Thyroid gland (tissue), 4 donors: ENCODE measurements at places on chromosomes 7 and 10. TPM values are rescaled to one million over a fixed set of nuclear protein-coding genes. Genes with fewer than 3 reads are reported as not detected.

SFTPD gene
- total RNA-seq = 6.2 TPM

POM121 gene
- total RNA-seq = 28.6 TPM

GRID1 gene
- total RNA-seq = 28.1 TPM

EPO gene
- not detected for total RNA-seq

STRA8 gene
- total RNA-seq = not detected

PRSS37 gene
- total RNA-seq = not detected

RBP3 gene
- not detected for total RNA-seq

HOXA13 gene
- not detected for total RNA-seq

AKR1D1 gene
- not detected for total RNA-seq

ADRA2A gene
- 5.4 TPM for total RNA-seq

DNA sequence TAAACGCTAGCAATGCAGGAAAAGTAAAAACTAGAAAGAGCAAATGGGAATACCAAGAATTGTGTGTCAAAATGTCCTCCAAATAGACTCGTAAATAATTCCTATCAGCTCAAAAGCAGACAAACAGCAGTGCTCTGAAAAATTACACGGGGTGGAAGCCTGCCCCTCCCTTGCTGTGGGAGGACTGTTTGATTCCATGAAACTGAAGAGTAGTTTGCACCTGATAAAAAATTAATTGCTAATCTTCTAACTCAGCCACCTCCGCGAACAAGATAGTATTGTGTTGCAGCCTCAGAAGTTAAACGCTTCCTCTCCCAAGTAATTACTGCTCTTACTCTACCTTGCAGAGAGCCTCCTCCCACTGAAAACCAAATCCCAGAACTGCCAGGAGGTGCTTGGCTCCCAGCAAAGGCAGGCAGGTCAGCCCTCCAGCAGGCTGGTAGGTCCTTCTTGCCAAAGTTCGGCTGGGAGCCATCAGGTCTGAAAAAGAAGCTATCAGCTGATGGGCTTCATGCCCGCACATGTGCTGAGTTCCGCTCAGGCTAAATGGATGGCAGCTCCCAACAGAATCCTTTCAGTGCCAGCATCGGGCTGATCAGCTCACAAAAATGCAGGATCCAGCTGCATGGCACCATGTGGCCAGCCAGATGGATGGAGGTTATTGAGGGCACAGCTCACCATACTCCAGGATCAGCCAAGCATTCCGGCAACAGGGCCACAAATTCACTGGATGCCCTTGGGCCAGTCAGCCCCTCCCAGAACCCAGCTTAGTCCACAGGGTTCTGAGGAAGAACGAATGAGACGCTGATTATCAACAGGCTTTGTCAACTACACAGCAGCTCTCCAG, 37.1 kb downstream of the MAD1L1 start:
- no peak overlapping the region for H3K4me3 ChIP-seq
- no peak for DNase-seq
- no peaks in the 10 kb centered on the region for H3K36me3 ChIP-seq
- H3K27me3 ChIP-seq = no peaks in the 10 kb centered on the region
- peaks cover 33% of the 10 kb centered on the region for H3K4me1 ChIP-seq

GRCh38 chr7:76089865-76090475, 42.1 kb downstream of the MDH2 start:
- no peak overlapping the region for H3K27ac ChIP-seq
- H3K36me3 ChIP-seq = no peaks in the 10 kb centered on the region
- H3K27me3 ChIP-seq = no peaks in the 10 kb centered on the region
- DNase-seq = no peak
- H3K4me1 ChIP-seq = no peaks in the 10 kb centered on the region
- H3K4me3 ChIP-seq = no peak overlapping the region

- no peaks in the 10 kb centered on the region for H3K36me3 ChIP-seq
- no peaks in the 10 kb centered on the region for H3K4me1 ChIP-seq
- H3K4me3 ChIP-seq = no peak overlapping the region
- H3K27me3 ChIP-seq = no peaks in the 10 kb centered on the region
Observed at GRCh38 chr7:57205000-57205399, 72.8 kb upstream of the ZNF479 start.

DNA sequence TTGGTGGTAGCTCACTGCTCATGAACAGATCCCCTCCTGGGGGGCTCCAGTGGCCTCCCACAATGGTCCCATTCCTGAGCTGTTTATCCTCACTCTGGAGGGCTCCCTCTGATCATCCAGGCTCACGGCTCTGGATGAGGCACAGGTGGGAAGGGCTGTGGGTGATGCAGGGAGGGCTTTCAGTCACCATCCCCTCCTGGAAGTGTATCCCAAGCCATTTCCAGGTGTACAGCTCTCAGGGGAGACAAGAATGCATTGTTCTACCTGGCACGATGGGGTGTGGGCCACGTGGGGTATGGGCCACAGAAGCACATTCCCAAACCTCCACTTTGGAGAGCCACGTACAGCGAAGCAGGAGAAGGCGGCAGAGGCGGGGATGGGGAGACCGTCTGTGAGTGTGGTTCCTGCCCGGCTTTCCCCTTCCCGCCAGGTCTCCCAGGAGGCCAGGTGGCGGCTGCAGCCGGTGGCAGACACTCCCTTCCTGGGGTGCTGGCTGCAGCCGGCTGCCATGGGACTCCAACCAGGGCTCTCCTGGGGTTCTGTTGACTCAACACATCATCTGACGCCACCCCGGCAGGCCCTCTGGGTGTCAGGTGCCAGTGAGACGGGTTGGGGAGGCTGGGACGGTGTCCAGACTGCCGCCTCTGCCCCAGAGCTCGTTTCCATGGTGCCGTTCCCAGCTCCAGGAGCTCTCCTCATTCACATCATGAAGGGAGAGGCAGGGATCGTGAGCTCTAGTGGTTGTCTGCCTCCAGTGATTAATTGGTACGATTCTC, 169.7 kb upstream of the RHEB start:
- H3K4me3 ChIP-seq = no peak overlapping the region
- peaks cover 34% of the 10 kb centered on the region for H3K4me1 ChIP-seq
- peak; percentile 90 for DNase-seq

GRCh38 chr10:59805014-59805413, 51.8 kb upstream of the MRLN start:
- DNase-seq = peak; percentile 84
- no peaks in the 10 kb centered on the region for H3K27me3 ChIP-seq
- no peak overlapping the region for H3K27ac ChIP-seq
- H3K36me3 ChIP-seq = peaks cover 25% of the 10 kb centered on the region

DNA sequence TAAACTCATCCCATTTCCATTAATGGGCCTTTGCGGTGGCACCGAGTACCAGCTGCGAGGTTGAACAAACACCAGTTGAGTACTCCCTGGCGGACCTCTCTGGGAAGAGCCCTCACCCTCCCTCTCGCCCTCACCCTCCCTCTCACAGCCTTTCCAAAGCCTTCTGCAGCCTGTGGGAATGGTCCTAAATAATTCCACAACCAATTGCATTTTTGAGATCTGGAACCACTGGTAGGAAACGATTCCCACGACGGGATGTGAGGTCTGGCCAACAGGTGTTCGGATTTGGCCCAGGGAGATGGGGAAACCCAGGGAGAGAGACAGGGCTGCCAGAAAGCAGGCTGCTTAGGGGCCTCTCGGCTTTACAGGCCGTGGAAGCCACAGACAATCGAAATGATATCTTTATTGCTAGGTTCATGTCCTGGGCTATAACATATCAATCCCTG, 5.3 kb downstream of the PTF1A start:
- no peak for DNase-seq
- no peak overlapping the region for H3K4me3 ChIP-seq
- peaks cover 31% of the 10 kb centered on the region for H3K27me3 ChIP-seq
- H3K27ac ChIP-seq = no peak overlapping the region
- H3K4me1 ChIP-seq = peaks cover 6% of the 10 kb centered on the region
- H3K36me3 ChIP-seq = no peaks in the 10 kb centered on the region

- H3K27ac ChIP-seq = no peak overlapping the region
- peaks cover 35% of the 10 kb centered on the region for H3K4me1 ChIP-seq
- H3K27me3 ChIP-seq = no peaks in the 10 kb centered on the region
- no peak for DNase-seq
- H3K36me3 ChIP-seq = no peaks in the 10 kb centered on the region
- no peak overlapping the region for H3K4me3 ChIP-seq
Observed at GRCh38 chr10:96834120-96834519, 2.0 kb downstream of the LCOR start.

DNA sequence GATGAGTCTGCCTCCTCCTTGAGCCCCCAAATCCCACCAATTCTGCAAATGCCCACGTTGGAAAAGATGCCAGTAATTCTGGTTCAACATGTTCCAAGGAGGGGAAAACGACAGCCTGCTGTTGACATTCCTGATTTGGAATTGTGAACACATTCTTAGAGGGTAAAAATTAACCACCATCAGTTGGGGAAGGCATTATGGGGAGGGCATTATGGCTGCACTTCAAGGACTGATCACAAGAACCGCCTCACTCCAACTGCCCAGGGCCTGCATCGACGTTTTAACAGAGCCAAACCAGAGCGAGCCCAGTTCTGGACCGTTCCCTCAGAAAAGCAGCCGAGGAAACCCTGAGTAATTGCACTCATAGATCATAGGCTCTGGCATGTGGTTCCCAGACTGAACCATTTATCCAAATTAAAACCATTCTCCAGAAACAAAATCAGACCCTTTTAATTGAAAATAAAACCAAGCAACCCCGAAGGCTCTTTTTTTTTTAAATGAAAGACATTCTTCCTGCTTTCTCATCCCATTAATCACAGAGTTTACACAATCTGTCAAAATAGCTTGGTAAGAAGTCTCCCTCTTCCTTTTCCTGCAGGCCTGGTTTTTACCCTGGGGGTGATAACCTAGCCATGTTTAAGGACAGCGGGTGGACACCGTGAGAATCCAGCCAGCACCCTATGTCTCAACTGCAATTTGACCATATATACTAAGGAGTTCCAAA, 8.0 kb downstream of the TNS3 start:
- H3K27ac ChIP-seq = peak overlapping the region; percentile 85
- peak; percentile 42 for DNase-seq
- H3K27me3 ChIP-seq = no peaks in the 10 kb centered on the region

- H3K36me3 ChIP-seq = no peaks in the 10 kb centered on the region
- DNase-seq = no peak
- no peak overlapping the region for H3K27ac ChIP-seq
- H3K27me3 ChIP-seq = no peaks in the 10 kb centered on the region
- no peak overlapping the region for H3K4me3 ChIP-seq
- no peaks in the 10 kb centered on the region for H3K4me1 ChIP-seq
Observed at GRCh38 chr7:118325450-118325808, 100.9 kb downstream of the ANKRD7 start.

GRCh38 chr10:74419491-74419951, 268.5 kb downstream of the ADK start:
- no peaks in the 10 kb centered on the region for H3K27me3 ChIP-seq
- no peak for DNase-seq
- H3K4me1 ChIP-seq = peaks cover 8% of the 10 kb centered on the region
- H3K4me3 ChIP-seq = no peak overlapping the region
- H3K27ac ChIP-seq = peak overlapping the region; percentile 15
- H3K36me3 ChIP-seq = no peaks in the 10 kb centered on the region

DNA sequence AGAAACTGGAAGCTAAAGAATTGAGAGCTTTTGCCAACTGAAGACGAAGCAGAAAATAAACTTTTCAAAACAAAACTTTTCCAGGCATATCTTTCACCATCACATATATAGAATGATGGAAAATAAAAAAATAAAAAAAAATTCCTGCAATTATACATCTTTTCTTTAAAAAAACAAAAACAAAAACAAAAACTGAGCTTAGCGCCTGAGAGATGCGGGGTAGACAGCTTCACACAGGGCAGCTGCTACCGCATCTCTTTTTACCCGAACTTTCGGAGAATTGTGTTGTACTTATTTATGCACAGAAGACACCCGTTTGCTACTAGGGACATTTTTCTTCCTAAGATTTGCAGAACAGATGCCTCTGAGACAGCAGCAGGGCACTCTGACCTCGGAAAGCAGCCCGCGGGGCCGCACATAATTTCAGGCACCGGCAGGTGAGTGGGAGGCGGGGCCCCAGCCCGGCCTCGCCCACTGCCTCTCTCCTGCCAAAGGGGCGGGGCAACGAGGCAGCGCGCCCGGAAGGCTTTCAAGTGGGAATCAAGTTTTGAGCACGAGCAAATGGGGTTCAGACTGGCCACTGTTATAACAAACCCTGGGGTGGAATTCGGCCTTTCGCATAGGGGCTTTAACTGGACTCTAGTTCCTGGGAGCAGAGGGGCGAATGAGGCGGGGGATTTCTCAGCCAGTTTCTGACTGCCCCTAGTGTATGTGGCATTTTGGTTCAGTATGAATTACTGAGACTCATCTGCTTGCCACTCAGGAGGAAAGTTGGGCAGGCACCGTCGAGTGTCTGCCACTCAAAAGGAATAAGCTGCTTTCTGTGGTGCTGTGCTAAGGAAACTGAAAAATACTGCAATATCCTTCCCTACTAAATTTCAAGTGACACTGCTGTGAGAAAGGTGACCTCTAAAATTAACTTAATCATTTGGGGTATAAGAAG, 18.5 kb upstream of the FAM133B start:
- no peaks in the 10 kb centered on the region for H3K36me3 ChIP-seq
- no peaks in the 10 kb centered on the region for H3K27me3 ChIP-seq
- peak; percentile 77 for DNase-seq
- no peaks in the 10 kb centered on the region for H3K4me1 ChIP-seq
- H3K4me3 ChIP-seq = no peak overlapping the region
- no peak overlapping the region for H3K27ac ChIP-seq

DNA sequence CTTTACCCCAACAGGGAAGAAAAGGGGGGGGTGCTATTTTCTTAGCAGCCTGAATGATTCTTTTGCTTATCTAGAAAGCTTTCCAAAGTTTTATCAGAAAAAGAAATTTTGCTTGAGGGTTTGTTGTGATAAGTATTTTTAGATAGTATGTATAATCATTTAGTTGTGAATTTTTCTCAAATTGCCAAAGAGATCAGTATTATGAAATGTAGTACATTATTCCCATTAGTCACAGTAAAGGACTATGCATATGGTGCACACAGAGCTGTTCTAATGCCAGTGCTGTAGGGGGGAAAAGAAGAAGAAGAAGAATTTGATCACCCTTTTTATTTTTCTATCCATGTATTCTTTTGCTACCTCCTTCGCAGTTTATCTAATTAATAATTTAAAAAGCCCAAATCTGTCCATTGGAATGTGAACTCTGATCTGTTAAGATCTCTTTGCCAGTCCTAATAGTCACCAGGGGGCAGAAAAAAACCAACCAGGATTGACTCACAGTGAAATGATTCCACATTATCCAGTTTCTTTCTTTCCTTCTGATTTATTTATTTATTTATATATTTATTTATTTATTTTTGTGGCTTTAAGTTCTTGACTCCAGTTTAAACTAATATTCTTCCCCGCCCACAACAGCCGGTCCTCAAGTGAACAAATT, 4.7 kb downstream of the RBM20 start:
- no peak overlapping the region for H3K27ac ChIP-seq
- no peak for DNase-seq
- H3K36me3 ChIP-seq = no peaks in the 10 kb centered on the region
- H3K27me3 ChIP-seq = peaks cover 8% of the 10 kb centered on the region
- no peak overlapping the region for H3K4me3 ChIP-seq
- peaks cover 9% of the 10 kb centered on the region for H3K4me1 ChIP-seq

- DNase-seq = no peak
- peaks cover 34% of the 10 kb centered on the region for H3K4me1 ChIP-seq
- peak overlapping the region; percentile 34 for H3K27ac ChIP-seq
Observed at GRCh38 chr7:44074349-44074695, 8.0 kb downstream of the POLM start.

- H3K4me3 ChIP-seq = no peak overlapping the region
- DNase-seq = no peak
- H3K4me1 ChIP-seq = no peaks in the 10 kb centered on the region
- H3K27ac ChIP-seq = no peak overlapping the region
- no peaks in the 10 kb centered on the region for H3K27me3 ChIP-seq
Observed at GRCh38 chr7:141375442-141375841, 175.8 kb upstream of the AGK start.

- H3K27me3 ChIP-seq = no peaks in the 10 kb centered on the region
- no peak for DNase-seq
- no peaks in the 10 kb centered on the region for H3K4me1 ChIP-seq
- no peaks in the 10 kb centered on the region for H3K36me3 ChIP-seq
- H3K4me3 ChIP-seq = no peak overlapping the region
Observed at GRCh38 chr7:157473051-157473569, 136.3 kb downstream of the DNAJB6 start.
